ENCODE measurements at places on chromosomes 12 and 14.

DNA sequence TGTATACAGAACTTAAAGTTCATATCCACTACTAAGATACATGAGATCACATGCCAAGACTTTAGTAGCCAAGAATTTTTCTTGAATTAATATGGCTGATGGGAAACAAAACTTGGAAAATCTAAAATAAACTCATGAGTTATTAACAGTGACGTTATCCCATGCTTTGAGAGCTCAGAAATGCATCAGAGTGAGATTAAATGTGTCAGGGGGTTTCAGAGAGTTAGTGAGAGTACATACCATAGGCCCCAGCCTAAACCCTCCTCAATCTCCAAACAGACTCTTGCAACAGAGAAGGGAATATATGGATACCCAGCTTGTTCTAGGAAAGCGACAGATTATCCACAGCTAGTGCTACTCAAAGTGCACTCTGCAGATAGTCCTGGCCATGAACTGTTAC lies 19.3 kb downstream of the SLC35F4 start:
- DNase-seq: no peak

- DNase-seq: no peak
These were observed 71.8 kb downstream of the NINJ2 start for GRCh38 chr12:591167-592023.

GRCh38 chr14:38357557-38357956 lies 101.7 kb upstream of the CLEC14A start:
- DNase-seq: no peak

GRCh38 chr12:47881826-47882427 lies 22.9 kb downstream of the VDR start:
- DNase-seq: no peak

Data from NCI-H1092 (cell line).